ENCODE measurements at places on chromosomes 11 and 22.

DNA sequence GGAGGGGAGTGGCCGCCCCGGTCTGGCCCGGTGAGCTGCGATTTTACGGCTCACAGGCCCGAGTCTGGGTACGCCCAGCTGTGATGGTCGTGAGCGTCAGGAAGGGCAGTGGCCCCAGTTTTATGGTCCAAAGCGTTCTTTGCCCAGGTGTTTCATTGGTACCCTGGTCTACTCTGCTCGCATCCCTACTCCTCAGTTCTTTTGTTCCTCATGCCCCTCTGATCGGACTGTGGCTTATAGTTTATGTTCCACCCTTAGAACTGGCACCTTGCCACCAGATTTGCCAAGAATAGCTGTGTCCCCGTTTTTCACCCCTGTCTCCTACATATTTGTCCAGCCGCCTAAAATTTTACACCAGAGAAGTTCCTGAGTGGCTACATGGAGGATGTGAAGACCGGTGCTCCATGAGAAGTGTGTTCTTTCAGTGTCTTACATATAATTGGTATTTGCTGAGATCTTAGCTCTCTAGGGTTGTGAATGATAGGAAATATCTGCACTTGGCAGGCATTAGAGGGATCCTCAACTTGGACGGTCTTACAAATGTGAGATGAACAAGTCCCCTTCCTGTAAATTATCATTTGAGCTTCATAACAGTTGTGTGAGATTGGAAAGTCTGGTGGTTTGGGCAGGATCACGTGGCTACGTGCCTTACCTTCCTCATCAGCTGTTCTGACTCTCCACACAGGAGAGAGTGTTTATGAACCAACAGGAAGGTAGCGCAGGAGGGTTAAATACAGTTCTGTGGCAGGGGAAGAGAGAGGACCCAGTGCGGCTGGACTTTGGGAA is 1.1 kb downstream of the PANX1 start:
- no peak for DNase-seq

DNA sequence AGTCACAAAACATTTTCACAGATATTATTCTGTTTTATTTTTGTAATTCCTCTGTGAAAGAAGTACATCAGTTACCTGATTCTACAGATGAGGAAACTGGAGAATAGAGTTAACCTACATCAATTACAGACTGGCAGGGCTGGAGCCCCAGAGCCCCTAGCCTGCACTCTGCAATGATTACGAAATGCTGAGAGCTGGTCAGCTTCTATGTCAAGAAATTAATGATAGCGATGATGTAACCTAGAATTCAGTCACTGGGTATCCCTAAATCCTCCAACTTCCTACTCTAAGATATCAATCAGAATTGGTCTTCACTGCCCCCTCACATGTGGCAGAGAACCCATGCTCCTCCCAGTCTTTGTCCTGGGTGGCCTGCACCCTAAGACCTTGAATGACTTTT is 273.5 kb upstream of the PLET1 start:
- no peak for DNase-seq

GRCh38 chr22:18055619-18056160 is 22.1 kb upstream of the PEX26 start:
- no peak for DNase-seq

GRCh38 chr11:82906236-82906635 is 4.7 kb downstream of the DDIAS start:
- no peak for DNase-seq

GRCh38 chr22:31572939-31573338 is 76.6 kb downstream of the SFI1 start:
- no peak for DNase-seq

GRCh38 chr22:20174785-20175596 is 24.1 kb upstream of the CCDC188 start:
- no peak for DNase-seq

DNA sequence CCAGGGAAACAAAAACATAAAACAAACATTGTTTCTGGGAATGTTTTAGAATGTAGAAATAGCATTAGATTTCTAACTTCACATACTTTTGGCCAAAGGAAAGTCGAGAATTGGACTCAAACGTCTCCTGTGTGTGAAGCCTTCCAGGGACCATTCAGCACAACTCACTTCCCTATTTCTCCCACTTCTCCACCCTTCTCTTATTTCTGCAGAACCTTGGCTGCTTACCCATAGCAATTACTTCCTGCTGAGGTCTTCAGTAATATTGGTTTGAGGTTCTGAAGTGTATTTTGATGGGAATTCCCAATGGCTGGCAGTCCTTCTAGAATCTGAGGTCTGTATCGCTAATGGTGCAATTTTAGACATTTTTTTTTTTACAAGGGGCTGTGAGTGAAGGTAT is 158.3 kb upstream of the SNX19 start:
- no peak for DNase-seq

GRCh38 chr11:13629779-13630178 is 38.7 kb upstream of the FAR1 start:
- DNase-seq, result no peak

- no peak for DNase-seq
Observed at GRCh38 chr11:8219257-8220021, 44.2 kb downstream of the LMO1 start.

DNA sequence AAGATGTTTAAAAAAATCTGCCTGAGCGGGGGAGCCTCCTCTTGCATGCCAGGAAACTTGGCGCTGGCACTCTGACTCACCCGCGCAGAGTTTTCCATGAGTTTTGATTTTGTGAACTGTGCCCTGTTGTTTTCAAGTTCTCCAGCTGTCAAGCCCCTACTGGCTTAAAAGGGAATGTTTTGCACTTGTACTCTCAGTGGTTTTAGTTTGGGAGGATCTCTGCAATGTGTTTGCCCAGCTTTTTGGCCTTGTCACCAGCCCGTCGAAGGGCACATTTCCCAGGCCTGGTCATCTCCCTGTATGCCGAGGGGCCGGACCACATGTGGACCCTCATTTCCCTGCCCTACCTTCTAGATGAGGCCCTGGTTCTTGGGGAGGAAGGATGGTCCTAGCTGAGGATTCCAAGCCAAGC is 12.2 kb downstream of the MRGPRF start:
- no peak for DNase-seq

GRCh38 chr11:37544491-37544890 is 946.5 kb upstream of the RAG2 start:
- no peak for DNase-seq

- DNase-seq, result no peak
Observed at GRCh38 chr11:20488352-20488751, 100.8 kb downstream of the PRMT3 start.

DNA sequence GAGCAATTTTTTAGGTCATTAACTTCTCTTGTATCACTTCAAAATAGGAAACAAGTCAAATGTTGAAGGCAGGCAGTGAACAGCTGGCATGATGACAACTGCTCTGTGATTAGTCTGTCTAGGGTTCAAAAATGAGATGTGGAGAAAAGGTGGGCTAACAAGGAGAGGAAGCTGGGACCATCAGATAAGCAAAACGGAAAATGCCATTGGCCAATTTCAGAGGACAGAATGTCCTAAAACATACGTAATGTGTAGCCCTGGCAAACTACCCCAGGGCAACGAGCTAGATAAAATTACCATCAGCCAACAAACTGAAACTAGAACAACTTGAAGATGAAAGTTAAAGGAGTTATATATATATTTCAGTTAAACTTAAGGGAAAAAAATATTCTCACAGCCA is 93.2 kb downstream of the RELT start:
- no peak for DNase-seq

GRCh38 chr11:13691286-13691899 is 22.9 kb downstream of the FAR1 start:
- no peak for DNase-seq

DNA sequence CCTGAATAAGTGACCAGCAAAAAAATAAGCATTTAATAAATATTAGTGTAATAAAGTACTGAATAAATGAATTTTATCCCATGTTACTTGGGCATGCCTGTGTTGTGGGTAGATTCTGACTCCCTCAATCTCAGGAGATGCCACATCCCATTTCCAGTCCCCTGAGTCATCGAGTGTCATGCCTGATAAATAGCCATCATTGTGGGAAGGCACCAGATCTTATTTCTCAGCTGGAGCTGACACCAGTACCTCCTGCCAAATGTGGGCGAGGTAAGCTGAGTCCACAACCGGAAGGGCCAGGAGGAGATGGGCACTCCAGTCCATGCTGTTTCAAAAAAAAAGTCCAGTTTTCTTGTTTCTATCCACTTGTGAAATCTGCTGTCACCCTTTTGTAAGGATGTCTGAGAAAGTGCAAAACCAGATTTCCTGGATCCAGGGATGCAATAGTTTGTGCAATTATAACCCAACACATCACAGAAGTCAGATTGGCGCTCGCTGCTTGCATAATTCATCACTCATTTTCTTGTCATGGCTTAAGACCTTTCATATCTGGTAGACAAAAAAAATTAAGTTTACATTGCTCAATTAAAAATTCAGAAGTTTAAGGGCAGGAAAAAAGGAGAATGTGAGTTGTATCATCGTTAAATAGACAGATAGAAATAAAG is 311.6 kb downstream of the MIAT start:
- no peak for DNase-seq

Measured in activated CD4-positive, alpha-beta T cell treated with anti-CD3 and anti-CD28 coated beads for 24 hours (primary cell).